CD8-positive, alpha-beta T cell (primary cell): ENCODE measurements at places on chromosomes 5 and 9.

GRCh38 chr5:175700991-175701390, 43.1 kb downstream of the HRH2 start:
- peak; percentile 32 for DNase-seq

DNA sequence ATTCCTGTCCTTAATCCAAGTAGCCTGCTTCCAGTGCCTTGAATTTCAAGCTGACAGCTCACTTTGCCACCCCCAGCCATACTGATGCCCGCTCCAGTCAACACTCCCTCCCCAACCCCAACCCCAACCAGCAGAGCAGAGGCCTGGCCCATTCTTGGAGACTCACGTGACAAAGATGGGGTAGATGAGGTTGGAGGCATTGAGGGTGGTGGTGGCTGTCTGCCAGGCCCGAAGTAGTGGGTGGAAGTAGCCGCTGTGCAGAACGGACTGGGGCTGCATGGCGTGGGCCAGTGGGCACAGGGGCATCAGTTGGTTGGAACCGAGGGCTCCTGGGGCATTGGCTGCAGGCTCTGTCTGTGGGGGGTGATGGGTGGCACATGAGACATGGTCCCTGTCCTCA, 7.8 kb downstream of the ALAD start:
- no peak for DNase-seq

GRCh38 chr5:59503220-59503619, 390.3 kb downstream of the PDE4D start:
- DNase-seq: no peak

GRCh38 chr5:50738864-50739263, 72.4 kb downstream of the PARP8 start:
- DNase-seq: no peak

- DNase-seq: no peak
Observed at GRCh38 chr5:110038297-110038997, 348.7 kb downstream of the MAN2A1 start.

DNA sequence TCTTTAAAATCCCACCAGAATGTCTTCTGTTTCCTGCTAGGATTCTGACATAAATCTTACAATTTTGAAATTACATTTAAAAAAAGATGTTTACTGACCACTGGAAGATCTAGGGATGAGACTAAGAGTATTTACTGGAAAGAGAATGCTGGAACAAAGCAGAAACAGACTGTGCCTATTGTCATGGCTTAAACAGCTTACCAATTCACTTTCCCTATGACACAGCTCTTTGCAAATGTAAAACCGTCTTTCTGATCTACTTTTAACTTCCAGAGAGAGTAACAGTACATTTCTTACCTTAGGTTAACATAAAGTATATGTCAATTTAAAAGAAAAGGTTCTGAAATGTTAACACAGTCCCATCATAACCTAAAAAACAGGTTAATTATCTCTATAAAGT, 10.7 kb downstream of the GIN1 start:
- DNase-seq: no peak

- DNase-seq: no peak
Observed at GRCh38 chr9:75422944-75423522, 334.7 kb downstream of the OSTF1 start.

- no peak for DNase-seq
Observed at GRCh38 chr9:108544866-108545265, 310.9 kb downstream of the ACTL7B start.

DNA sequence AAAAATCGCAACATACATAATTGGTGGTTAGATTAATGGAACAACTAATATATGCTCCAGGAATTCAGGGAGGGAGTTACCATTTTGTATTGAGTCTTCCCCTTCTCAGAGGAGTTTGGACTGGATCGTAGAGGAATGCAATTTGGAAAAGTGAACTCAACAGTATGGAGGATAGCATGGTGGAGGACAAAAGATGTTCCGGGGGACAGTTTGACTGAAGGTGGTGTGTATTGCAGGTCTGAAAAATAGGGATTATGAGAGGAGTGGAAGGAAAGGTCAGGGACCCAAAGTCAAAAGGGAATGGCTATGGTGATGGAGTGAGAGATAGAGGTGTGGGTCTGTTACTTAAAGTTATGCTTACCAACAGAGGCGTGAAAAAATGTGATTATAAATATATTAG, 1.5 kb downstream of the DNAJC21 start:
- no peak for DNase-seq

GRCh38 chr5:92835712-92836111, 745.3 kb downstream of the NR2F1-AS1 start:
- DNase-seq: no peak

GRCh38 chr5:171525085-171525484, 105.6 kb downstream of the FGF18 start:
- DNase-seq: no peak

- DNase-seq: no peak
Observed at GRCh38 chr5:126754609-126755008, 22.3 kb upstream of the LMNB1 start.

DNA sequence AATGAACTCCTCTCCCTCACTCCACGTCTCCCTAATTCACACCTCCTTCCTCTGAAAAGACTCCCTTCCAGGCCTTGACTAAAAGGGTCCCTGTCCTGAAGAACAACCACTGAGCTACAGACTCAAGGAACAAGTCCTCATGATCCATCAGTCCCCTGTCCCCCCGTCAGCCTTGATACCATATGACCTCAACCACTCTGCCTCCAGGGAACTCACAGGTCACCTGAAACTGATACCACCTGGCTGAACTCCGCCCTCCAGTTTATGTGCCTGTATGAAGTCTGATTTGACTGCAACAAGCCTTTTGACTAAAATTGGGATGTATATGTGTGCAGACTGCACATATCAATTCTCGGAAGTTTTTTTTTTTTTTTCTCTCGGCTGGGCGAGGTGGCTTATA, 88.7 kb downstream of the UGCG start:
- no peak for DNase-seq

- DNase-seq: no peak
Observed at GRCh38 chr9:21634951-21635350, 152.8 kb upstream of the IFNE start.

DNA sequence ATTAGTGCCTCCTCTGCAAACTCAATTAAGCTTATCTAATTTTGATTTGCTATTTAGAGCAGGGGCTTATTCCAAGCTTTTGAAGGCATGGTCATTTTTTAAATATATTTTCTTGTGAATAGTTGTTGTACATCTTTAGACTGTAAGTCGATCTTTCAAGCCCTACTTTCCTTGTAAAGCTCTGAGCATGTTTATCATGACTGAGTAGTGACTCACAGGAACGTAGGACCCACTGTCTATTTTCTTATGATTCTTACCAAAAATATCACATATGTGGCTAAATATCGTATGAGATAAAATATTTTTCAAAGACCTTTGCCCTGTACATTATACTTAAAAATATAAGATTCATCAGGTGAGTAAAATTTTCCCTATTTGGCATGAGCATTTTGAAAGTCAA, 440.4 kb upstream of the GRIN3A start:
- no peak for DNase-seq

DNA sequence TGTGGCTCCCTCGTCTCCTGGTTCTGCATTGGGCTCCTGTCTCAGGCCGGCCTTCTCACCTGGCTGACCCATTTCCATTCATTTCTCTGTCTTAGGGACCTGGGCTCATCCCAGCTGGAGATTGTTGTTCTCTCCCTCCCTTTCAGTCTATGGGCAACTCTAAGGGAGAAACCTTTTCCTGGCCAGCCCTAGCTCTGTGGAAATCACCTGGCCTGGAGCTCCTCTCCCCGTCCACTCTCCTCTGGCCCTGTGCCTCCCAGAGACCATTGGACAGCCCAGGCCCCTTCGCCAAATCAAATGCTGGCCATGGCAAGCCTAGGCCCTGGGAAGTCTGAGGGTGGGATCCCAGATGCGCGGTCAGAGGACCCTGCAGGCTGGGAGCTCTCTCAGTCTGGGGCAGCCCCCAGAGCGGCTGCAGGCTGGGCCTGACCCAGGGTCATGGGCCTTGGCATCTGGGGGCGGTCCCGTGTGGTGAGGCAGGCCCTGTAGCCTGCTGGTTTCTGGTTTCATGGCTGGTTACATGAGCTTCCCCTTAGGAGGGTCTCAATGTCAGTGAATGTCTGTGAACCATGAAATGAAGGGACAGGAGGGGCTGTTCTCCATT, 253.5 kb downstream of the AOPEP start:
- DNase-seq: no peak

- DNase-seq: no peak
Observed at GRCh38 chr5:33659526-33660169, 218.9 kb downstream of the TARS1 start.

- DNase-seq: no peak
Observed at GRCh38 chr5:135439231-135440205, 7.6 kb downstream of the DCANP1 start.

DNA sequence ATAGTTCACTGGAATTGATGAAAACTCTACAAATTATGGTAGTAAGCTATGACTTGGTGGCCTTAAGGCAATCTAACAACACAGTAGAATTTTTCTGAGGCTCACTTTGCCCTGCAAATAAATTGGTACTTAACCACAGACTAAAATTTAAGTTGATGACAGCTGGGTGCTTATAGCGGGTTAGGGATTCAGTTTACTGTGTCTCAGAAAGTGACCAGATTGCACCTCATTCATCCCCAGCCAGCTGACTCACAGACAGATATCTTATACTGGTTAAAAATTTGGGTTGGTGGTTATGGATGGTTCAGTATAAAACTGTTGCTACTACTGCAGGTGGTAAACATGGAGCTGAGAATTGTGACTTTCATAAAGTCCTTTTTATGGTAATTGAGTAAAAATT, 2.8 kb downstream of the CKS2 start:
- no peak for DNase-seq

- no peak for DNase-seq
Observed at GRCh38 chr9:129235041-129235930, 57.2 kb upstream of the IER5L start.

GRCh38 chr9:127773981-127774380, 4.5 kb downstream of the SH2D3C start:
- no peak for DNase-seq

- no peak for DNase-seq
Observed at GRCh38 chr9:121498487-121499176, 1.0 kb downstream of the GGTA1 start.

GRCh38 chr9:132575811-132576210, 6.6 kb upstream of the BARHL1 start:
- no peak for DNase-seq

DNA sequence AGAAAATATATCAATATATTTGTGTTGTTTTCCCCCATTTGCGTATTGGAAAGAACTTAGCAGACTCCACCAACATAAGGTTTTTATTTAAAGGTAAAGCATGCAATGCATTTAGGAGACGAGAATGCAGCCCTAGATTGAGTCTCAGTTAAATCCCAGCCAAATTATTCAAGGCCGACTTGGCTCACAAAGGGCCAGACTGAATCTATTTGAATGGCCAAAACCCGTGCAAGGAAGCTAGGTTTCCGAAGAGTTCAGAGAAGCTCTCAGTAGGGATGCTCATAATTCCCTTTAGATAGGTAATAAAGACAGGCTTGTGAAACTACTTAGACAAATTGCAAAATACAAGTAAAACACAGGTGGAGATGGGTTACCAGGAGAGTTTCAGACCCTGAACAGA, 520.3 kb downstream of the CDH9 start:
- DNase-seq: no peak

DNA sequence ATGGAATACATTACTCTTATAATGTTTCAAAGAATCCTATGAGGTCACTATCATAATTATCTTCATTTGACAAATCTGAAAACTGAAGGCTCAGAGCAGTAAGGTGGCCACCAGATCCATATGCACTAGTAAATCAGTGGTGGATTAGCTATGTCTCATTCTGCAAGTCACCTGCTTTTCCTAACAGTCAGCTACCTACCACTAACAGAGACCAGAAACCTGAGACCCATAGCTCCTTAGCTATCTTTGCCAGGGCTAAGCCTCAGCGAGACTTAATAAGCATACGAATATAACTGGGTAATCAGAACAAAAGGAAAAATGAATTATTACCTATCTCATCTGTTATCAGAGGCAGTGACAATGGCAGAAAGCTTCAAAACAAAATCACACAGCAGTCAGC, 118.7 kb downstream of the AUH start:
- DNase-seq: no peak

DNA sequence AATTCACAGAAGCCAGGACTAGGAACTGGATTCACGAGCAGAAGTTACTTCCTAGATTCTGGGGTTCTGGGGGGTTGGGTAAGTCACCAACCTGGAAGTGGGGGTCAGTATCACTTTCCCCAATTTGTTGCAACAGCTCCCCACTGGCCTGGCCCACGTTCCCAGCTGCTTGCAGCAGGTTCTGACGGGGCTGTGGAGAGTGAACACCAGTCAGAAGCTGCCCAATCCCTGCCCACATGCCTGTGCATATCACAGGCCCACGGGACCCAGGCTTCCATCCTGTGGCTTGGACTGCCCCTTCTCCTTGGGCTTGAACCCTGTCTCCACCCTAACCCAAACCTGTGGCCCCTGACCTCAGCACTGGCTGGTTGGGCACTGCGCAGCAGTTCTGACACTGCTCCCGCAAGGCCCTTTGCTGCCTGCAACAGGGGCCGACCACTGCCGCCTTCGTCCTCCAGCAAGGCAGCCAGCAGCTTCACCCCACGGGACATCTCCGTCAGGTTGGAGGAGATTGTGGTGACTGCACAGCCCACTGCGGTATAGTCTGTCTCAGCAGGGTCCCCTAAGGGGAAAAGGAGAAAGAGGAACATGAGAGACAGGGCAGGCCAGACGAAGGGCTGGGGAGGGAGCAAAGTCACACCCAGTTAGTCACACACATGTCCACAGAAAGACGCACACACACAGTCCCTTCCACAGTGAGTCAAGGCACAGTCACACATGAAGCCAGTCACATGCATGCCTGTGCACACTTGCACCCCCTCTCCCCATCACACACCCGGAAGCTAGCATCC, 13.1 kb downstream of the TLN1 start:
- no peak for DNase-seq

- DNase-seq: no peak
Observed at GRCh38 chr9:26880262-26880661, 12.3 kb downstream of the CAAP1 start.

- DNase-seq: no peak
Observed at GRCh38 chr5:123000731-123001130, 35.8 kb downstream of the PPIC start.

- no peak for DNase-seq
Observed at GRCh38 chr5:151101151-151101550, 20.3 kb upstream of the TNIP1 start.

GRCh38 chr5:135251093-135251492, 147.9 kb downstream of the MACROH2A1 start:
- DNase-seq: no peak

DNA sequence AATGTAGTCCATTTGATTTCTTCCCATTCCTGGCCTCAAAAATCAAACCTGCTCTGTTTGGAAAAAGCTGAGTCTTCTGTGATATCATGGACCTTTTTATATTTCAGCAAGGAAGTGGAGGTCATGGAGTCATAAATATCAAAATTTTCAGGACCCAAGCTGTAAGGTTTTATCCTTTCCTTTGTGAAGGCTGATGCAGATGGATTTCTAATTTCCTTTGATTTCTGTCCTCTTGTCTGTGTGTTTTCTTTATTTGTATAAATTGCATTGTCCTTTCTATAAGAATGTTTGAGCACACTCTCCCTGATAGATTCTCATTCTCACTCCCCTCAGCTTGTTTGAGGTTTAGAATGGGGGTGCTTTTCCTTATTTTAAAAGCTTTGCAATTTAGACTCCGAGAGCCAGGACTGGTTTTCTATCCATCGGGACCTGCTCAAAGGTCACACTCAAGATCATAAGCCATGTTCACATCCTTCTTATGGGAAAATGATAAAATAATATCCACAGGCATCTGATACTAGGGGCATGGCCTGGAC, 127.4 kb upstream of the TMEM161B start:
- DNase-seq: no peak

- DNase-seq: no peak
Observed at GRCh38 chr9:89223396-89223977, 44.9 kb upstream of the SHC3 start.

- no peak for DNase-seq
Observed at GRCh38 chr5:155884041-155884440, 442.9 kb upstream of the SGCD start.
